ENCODE measurements at places on chromosomes 4 and X.

DNA sequence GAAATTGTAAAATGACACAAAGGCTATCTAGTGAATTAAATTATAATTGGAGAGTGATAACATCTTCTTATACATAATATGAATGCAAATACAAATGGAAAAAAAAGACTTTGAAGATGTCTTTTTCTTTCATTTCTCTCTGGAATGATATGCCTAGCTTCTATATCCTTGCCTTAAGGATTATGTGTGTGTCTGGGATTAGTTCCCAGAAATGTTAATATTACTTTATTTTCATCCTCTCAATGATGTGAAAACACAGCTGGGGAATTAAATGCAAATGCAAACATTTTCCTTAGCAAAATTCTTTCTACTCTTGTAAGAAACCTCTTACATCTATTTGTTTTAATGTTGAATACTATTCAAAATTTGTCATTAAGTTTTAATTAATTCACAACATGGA is 441.9 kb downstream of the FSTL5 start:
- DNase-seq = no peak

DNA sequence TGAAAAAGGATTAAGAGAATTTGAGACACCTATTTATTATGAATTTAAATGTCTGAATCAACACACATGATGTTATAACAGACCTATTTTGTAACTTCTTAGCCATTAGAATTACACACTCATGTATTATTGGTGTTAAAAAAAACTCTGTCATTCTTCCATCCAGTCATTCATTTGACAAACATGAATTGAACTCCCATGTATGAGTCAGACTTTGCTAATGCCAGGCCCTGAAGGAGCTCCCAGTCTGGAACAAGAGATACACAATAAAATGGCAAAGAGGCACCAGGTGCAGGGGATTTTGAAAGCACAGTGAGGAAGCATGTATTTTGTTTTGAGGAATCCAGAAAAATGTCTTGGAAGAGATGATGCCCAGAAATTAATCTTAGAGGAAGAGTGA is 87.7 kb upstream of the EFHC2 start:
- no peak for DNase-seq

GRCh38 chr4:67104145-67104544 is 441.2 kb downstream of the CENPC start:
- DNase-seq = no peak

DNA sequence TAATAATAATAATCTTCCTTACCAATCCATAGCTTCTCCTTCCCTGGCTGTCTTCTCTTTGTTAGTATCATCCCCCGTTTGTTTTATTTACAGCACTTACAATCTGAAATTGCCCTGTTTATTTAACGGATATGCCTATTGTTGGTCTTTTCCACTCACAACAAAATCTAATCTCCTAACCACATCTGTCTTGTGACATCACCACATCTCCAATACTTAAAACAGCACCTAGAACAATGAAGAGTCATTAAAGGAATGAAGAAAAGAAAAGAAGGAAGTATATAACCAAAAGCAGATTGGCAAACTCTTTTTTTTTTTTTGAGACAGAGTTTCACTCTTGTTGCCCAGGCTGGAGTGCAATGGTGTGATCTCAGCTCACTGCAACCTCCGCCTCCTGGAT is 38.7 kb upstream of the JADE1 start:
- no peak for DNase-seq

All from T1000 (cell line).